ENCODE measurements at places on chromosomes 6 and 20.

DNA sequence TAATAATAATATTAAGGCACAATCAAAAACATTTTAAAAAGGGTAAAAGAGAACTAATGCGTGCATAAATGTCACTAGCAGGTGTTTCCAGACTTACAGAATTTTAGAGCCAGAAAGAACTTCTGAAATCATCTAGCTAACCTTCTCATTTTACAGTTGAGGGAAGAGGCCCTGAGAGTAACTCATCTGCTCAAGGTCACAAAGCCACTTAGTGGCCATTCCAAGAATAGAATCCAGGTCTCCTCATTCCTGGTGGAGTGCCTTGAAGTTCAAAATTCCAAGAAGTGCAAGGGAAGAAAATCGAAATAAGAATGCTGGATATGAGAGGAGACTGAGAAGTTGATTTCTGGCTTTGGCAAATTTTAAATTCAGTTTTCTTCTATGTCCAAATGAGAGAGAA is 3.2 kb upstream of the KIAA0408 start:
- DNase-seq = no peak

- no peak for DNase-seq
Observed at GRCh38 chr20:9480066-9480465, 34.3 kb upstream of the LAMP5 start.

DNA sequence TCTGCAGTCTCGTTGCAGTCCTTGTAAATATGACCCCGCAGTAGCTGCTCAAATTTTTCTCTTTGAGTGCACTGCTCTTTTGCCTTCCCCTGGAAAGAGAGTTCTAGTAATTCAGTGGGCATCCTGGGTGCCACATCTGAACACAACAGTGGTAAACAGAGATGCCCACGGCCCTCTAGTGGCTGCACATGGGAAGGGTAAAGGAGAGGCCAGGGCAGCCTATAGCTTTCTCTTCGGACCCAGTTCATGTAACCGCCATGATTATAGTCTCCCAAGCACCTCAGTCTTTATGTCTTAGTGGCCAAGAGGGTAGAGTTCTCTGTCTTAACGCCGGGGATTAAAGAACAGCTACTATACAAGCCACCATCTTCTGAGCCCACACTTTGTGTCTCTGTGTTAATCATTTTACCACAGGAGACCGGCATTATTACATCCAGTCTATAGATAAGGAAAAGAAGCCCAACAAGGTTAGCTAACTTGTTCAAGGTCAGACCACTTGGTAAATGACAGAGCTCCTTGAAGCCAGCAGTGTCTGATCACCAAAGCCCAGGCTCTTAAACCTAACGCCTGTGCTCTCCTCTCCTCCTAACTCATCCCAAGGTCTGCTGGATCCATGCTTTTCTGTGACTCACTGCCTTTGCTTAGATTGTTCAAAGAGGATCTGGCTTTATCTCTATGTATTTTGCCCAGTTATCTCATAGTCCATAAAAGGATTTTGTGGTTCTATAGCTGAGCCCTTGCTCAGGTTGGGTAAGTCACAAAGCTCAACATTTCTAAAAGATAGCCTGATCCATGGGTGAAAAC is 81.8 kb downstream of the ISM1 start:
- no peak for DNase-seq

DNA sequence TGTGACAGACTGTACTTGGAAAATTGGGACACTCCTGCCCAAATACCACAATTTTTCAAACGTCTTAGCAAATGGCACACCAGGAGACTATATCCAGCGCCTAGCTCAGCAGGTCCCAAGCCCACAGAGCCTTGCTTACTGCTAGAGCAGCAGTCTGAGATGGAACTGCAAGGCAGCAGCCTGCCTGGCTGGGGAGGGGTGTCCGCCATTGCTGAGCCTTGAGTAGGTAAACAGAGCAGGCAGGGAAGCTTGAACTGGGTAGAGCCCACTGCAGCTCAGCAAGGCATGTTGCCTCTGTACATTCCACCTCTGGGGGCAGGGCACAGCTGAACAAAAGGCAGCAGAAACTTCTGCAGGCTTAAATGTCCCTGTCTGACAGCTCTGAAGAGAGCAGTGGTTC is 1003.3 kb upstream of the MAP3K7 start:
- no peak for DNase-seq

GRCh38 chr6:70706491-70707123 is 38.9 kb downstream of the SMAP1 start:
- DNase-seq = no peak

DNA sequence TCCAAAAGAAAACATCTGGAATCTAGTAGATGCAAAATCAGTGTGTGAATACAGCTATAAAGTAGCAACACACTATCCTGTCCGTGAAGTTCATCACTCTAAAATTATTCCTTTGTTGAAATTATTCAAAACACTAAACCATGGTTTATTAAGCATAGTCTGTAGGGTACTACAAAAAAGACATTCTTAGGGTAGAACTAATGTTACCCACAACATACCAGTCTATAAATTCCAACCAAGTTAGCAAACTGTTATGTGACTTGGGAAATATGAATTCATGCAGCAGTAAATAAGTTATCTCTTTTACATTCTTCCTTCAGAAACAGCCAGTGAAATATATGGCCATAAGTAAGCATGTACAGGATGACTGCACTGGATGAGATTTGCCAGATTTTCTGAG is 580.3 kb upstream of the ADGRB3 start:
- DNase-seq = no peak

- no peak for DNase-seq
Observed at GRCh38 chr6:89941763-89942497, 47.7 kb downstream of the GJA10 start.

DNA sequence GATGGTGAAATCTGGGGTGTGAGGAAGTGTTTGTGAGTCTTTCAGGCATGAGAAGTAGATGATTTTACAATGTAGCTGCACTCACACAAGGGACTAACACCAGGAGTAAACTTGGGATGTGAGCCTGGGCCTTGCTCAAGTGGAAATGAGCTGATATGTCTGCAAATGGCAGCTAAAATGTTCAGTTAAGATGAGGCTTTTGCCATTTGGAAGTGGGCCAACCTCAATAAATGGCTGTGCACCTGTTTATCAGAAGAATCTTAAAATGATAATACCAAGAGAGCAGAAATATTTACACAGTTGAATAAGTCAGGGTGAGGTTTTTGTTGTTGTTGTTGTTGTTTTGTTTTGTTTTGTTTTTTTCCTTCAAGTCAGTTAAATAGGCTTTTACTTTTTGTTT is 25.7 kb upstream of the KLHL31 start:
- no peak for DNase-seq

DNA sequence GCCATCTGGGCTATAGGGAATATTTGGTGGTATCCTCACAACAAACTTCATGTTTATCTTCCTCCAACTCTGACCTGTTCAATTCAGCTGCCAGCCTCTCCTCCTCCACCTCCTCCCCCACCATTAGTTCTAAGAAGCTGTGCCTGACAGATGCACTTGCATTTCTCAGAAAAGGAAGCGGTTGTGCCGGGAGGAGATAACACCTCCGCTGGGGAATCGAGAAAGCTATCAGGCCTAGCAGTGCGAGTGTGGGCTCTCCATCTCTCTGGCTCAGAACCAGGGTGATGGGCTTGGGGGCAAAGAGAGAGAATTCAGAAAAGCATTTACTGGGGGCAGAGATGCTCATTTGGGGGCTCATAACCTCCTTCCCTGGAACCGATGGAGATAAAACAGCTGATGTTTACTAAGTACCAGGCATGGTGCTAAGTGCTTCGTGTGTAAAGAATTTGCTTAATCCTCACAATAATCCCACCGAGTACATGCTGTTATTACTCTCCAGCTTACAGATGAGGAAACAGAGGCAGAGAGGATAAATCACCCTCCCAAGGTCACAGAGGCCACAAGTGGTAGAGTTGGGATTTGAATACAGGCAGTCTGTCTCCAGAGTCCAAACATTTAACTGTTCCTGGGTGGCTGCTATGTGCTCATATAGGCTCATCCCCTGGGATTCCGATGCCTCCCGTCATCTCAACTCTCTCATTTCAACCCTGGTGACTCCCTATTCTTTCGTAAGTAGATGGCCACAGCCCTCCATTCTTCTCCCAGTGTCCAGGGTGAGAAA is 38.3 kb downstream of the COX4I2 start:
- peak; percentile 26 for DNase-seq

GRCh38 chr6:53831936-53832660 is 37.3 kb downstream of the LRRC1 start:
- DNase-seq = no peak

DNA sequence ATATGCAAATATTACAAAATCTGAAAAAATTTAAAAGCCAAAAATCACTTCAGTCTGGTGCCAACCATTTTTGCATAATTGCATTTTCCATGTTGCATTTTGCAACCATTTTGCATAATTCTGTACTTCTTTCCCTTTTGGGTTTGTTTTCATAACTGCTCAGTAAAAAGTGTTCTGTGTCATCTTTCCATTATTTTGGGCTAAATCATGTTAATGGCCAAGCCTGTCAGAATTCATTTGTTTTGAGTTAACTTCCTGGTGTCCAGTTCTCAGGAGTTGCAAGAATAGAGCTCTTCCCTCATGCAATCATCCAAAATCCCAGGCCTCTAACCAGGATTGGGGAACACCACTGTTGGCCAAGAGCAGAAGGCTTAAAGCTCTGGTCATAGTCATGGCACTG is 133.6 kb downstream of the MTHFD1L start:
- DNase-seq = no peak

- DNase-seq = no peak
Observed at GRCh38 chr6:37667050-37667814, 30.5 kb downstream of the MDGA1 start.

DNA sequence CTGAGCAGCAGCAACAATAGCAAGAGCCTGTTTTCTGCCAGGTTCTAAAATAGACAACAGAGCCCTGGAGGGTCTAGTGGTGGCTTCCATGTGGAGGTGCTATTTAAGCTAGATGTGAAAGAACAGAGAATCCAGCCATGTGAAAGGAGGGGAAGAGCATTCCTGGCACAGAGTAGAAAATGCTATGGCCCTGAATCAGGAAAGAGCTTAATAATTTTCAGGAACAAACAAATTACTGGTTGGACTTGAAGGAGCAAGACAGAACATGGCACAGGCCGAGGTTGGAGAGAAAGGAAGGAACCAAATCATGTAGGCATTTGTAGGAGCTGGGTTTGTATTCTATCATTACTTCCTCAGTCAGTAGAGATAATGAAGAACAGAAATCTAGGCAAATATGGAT is 98.3 kb downstream of the AIG1 start:
- DNase-seq = no peak

GRCh38 chr6:117497237-117497636 is 14.8 kb downstream of the DCBLD1 start:
- no peak for DNase-seq

GRCh38 chr6:53349209-53349693 is 501 bp upstream of the ELOVL5 start:
- DNase-seq = no peak

DNA sequence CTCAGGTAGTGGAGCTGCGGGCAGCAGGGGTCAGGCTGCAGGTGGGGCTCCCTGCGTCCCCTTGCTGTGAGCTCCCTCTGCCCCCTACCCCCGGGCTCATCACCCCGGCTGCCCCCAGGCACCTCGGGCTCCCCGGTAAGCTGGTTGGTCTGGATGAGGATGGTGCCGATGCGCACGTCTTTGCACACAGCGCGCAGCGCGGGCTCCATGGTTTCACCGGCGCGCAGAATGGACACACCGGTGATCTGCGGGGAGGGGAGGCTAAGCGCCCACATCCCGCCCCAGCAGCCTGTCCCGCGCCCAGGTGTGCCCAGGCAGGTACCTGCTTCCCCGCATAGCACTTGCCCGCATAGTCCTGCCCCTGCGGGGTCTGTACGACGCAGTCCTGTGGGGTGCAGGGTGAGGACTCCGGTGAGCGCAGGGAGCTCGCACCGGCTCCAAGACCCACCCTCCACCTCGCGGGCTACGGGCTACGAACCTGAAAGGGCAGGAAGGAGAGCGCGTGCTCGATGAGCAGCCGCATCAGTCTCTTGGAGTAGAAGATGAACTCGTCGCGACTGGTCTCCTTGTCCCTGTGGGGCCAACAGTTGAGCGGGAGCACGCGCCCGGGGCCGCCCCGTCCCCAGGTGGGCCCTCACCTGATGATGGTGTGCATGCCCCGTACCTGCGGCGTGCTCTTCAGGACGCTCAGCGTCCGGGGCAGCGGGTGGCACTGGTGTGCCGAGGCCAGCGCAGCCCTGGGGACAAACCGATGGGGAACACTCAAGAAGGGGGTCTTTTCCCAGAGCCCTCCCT is 15.5 kb downstream of the UCKL1 start:
- no peak for DNase-seq

DNA sequence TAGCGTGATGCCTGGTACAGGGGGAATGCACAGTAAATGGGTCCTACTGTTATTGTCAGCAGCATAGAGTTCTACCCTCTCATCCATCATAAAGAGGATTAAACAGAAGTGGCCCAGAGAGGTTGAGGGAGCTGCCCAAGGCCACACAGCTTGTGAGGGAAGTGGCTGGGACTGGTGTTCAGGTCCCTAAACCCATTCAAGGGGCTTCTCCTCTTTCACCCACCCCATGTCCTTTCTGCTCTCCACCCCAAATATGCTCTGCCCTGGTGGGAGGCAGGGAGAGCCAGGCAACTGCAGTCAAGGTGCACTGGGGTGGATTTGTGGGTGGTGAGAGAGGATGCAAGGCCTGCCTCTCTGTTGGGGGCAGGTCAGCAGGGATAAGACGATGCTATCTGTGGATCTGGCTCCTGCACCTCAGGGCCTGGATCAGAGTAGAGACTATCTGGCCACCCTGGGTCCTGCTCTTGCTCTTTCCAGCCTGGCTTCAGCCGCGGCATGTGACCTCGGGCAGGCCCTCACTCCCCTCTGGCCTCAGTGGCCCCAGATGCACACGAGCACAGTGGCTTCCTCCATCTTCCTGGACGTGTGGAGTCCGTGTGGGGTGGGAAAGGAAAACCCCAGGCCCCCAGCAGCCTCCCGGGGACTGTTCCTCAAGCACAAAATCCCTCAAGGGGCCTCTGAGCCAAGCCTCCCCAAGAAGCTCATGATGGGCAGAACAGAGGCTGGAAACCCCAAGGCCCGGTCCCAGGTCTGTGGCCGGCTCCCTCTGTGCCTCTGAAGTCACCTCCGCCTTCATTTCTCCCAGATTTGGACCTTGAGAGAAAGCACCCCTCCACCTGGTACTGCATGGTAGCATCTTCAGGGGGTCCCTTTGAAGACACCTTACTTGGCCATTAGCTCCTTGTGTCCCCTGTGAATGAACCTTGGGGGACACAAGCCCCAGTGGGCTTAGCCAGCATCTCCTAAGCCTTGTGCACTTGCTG is 3.4 kb upstream of the BPIFB6 start:
- no peak for DNase-seq

GRCh38 chr6:137926207-137926731 is 59.2 kb downstream of the TNFAIP3 start:
- DNase-seq = no peak

DNA sequence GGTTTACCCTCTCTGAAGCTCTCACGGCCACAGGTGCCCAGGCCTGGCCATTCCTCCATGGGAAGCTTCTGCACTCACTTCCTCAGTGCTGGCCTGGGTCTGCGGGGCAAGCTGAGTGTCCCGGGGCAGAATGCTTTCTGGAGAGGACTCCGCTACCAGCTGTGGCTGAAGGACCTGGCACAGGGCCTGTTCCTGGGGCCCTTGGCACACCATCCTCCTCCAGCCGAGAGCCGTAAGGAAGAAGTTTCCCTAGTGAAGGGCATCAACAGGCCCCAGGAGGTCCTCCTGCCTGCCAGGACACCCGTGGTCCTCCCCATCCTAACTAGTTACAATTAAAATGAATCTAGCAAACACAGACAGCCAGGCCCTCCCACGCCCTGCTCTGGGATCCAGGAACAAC is 14.0 kb upstream of the KCNK15 start:
- DNase-seq = no peak

- no peak for DNase-seq
Observed at GRCh38 chr6:128720891-128721290, 162.0 kb upstream of the LAMA2 start.

All from activated CD4-positive, CD25-positive, alpha-beta regulatory T cell treated with anti-CD3 and anti-CD28 coated beads, Interleukin-2, amount 50 U/mL, for 16 hours (primary cell).